ENCODE measurements at places on chromosomes 5 and 9.

DNA sequence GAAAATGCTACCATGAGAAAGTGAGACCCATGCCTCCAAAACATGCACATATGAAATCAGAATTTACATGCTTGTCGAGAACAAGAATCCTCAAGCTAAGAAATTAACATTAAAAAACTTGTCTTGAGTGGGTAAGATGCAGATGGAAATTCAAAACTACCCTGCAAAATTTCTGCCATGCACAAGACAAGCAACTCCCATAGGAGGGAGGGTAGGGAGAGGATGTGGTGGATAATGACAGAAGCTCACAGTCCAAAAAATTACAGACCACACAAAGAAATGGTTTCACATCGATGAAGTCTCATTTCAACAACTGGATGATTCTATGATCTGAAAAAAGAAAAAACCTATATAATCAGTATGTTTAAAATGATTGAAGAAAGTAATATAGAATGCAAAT, 319.9 kb upstream of the PTGER4 start:
- no peak for DNase-seq

DNA sequence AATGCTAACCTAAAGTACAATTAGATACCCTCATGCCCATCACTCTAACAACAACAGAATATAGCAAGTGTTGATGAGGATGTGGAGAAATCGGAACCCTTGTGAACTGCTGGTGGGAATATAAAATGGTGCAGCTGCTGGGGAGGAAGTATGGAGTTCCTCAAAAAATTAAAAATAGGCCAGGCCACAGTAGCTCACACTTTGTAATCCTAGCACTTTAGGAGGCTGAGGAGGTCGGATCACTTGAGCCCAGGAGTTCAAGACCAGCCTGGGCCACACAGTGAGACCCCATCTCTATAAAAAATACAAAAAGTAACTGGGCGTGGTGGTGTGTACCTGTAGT, 18.0 kb upstream of the MRNIP start:
- no peak for DNase-seq

GRCh38 chr9:96688187-96688586, 33.1 kb upstream of the PRXL2C start:
- DNase-seq, result no peak

DNA sequence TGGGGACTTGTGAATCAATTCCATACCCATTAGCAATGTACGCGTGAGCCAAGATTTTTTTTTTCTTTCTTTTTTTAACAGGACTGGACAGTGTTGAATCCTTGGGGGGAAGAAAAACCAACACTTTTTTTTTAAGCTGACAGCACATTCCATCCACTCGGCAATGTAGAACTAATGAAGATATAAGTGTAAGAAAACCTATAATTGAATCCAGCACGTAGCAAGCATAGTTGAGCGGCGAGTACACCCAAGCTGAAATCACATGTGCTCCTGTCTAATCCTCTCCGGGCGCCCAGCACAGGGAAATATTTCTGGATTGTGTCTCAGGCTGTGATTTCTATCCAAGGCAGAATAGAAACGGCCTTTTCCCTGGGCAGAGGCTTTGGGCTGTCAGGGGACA, 118.2 kb downstream of the BOD1 start:
- DNase-seq, result no peak

DNA sequence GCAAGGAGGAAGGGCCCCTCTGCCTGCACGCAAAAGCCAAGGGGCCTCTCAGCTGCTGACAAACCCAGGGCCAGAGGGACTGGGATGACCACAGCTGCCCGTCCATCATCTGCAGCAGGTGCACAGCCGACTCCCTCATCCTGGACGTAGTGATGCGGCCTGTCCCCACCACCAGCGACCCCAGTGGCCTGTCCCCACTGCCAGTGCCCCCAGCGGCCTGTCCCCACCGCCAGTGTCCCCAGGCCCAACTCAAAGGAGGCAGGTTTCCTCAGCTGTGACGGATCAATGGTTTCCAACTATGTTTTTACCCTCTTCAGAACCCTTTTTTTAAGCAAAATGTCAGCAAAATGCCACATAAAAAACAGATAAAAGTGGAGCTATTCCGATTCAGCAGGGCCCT, 62.5 kb downstream of the VAV2 start:
- no peak for DNase-seq

- no peak for DNase-seq
Observed at GRCh38 chr9:107422189-107423185, 67.1 kb downstream of the KLF4 start.

- no peak for DNase-seq
Observed at GRCh38 chr5:126178521-126178920, 244.7 kb upstream of the GRAMD2B start.

- no peak for DNase-seq
Observed at GRCh38 chr5:138091685-138092084, 7.9 kb downstream of the WNT8A start.

DNA sequence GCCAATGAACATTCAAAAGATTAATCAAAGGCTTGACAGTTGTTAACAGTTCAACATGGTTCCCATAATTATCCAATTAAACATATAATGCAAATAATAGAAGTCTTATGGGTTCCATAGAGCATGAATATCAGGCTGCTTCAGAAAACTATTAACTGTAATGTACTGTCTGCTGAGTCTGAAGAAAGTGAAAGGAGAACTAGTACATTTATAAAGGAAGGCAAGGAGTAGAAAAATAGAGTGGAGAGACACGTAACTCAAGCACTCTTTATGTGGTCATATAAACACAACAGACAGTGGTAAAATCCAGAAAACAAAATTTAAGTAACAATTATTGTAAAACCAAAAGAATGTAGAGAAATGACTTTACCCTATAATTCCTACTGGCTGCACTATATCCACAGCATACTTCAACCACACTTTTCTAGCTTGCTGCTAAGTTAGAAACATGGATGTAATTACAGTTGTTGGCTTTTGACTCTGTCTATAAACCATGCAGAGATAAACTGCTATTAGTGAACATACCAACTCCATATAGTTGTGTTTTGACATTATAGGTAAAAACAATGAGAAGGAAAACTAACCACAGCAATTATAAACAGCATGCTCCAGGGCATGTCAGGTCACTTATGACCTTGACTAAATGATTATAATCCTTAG, 32.7 kb downstream of the NFIB start:
- DNase-seq, result no peak

GRCh38 chr5:118578093-118578492, 410.3 kb downstream of the DTWD2 start:
- no peak for DNase-seq

DNA sequence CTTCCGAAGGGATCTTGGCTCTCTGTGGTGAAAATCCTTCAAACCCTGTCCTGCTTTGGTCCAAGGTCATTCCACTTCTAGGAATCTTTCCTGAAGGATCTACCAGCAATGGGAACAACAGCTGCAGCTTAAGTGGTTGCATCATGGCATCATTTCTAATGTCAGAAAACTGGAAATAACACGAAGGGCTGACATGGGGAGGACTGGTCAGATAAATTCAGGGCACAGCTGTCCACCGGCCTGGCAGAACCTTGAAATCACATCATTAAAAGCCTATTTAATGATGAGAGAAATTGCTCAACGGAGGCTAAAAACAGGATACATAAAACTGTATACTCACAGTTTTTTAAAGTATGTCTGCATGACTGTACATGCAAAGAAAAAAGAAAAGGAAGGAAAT, 28.3 kb downstream of the OLFML2A start:
- DNase-seq, result no peak

DNA sequence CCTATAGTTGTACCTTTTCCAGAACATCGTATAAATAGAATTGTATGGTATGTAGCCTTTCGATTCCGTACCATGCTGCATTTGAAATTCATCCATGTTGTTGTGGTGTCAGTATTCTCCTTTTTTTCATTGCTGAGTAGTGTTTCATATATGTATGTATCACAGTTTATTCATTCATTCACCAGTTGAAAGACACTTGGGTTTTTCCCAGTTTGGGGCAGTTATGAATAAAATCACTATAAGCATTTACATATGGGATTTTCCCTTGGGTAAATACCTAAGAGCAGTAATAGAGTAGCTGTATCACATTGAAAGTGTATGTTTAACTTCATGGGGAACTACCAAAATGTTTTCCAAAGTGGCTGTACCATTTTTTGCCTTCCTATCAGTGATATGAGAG, 16.1 kb upstream of the FKTN start:
- DNase-seq, result no peak

- no peak for DNase-seq
Observed at GRCh38 chr9:88818495-88819201, 172.6 kb upstream of the S1PR3 start.

- no peak for DNase-seq
Observed at GRCh38 chr5:154302161-154302560, 111.6 kb downstream of the GALNT10 start.

DNA sequence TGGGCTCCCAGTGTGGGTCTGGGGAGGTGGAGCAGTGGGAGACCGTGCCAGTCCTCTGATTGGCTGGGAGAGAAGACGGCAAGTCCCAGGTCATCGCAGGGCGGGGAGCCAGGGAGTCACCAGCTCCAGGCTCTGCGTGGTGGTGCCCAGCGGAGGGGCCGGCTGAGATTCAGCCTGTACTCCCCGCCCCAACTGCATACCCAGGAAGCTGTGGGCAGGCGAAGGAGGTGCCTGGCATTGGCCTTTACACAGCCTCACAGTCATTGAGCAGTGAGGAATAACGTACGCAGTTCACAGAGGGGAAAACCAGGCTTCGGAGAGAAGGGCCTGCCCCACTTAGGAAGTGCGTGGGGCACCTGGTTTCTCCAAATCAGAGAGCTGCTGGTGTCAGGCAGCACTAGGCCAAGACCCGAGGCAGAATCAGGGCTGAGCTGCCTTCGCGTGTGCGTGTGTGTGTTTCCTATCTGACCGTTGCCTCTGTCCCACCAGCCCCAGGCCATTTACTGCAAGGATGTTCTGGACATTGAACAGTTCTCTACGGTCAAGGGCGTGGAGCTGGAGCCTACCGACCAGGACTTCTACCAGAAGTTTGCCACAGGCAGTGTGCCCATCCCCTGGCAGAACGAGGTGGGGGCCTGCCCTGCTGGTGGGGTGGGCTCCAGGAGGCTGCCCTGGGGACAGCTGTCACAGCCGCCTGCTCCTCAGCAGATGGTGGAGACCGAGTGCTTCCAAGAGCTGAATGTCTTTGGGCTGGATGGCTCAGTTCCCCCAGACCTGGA, 6.2 kb upstream of the PRR7 start:
- DNase-seq, result peak; percentile 48

Data from activated CD4-positive, alpha-beta T cell treated with anti-CD3 and anti-CD28 coated beads, Interleukin-2, amount 50 U/mL, for 1 hour (primary cell).